Kidney epithelial cell (primary cell): ENCODE measurements at places on chromosomes 7 and 10. TPM values are rescaled to one million over a fixed set of nuclear protein-coding genes. Genes with fewer than 3 reads are reported as not detected.

Gene C10orf105
- not detected in 2 replicates for total RNA-seq

GRCh38 chr7:44139311-44140010, 1.7 kb downstream of the MYL7 start:
- DNase-seq: no peak

Gene CALHM3
- total RNA-seq: not detected in 2 replicates

Gene SLC29A3
- 3.6 TPM in 2 replicates for total RNA-seq

Gene BHLHA15
- 8.1 and 9.7 TPM in 2 replicates for total RNA-seq

DNA sequence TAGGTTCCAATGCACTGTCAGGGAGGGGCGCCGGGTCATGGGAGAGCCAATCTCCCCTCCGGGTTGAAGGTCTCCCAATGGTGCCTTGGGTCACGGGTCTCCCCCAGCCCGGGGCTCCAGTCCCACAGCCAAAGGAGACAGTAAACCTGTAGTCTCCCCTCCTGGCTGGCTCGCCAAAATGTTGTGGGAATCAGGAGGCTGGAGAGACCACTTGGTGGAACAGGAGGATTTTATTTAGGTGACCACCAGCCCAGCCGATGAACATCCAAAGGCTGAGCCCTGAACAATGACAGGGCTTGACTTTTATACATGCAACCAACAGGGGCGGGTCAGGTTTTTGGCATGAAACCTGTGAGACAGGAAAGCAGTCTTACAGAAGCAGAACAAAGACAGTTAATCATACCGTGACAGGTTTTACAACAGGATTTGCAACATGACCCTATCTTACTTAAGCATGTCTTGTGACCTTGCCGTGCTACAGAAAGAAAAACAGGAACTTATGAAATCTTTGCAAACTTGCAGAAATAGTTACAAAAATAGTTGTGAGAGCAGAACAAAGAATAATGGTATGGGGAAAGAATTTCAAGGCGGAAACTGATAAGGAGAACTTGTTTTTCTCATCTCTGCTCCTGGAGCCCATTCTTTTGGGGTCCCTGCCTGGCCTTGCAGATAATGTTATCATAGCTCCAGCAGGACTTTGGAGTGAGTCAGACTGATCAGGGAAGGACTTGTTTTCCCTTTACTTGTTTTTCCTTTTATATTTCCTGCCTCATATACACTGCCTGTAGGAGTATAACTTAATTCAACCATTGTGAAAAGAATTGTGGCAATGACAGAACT, 7.1 kb downstream of the ERV3-1 start:
- no peak for DNase-seq

DNA sequence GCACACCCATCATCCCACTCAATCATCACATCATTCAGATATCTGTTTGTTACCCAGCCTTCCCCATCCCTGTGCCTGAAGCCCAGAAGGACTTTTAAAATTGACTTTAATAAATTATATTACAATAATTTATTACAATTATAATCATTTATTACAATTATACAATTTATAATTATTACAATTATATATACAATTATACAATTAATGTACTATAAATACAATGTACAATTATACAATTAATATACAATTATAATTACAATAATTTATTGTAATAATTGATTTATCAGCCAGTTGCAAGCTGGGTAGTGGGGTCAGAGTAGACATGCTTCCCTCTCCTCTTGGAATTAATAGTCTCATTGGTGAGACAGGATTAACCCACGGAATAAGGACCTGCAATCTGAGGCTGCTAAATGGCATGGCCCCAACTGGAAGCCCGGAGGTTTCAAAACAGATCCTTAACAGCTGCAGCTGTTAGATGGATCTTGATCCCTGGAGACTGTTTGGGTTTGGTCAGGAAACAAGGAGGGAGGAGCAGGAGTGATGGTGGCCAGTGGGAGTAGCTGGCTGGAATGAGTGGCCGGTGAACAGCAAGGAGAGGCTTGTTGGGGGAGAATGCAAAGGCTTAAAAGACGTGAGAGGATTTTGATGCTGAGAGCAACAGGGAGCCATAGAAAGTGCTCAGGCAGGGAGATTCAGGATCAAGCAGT, 402.8 kb upstream of the PODXL start:
- DNase-seq: no peak

DNA sequence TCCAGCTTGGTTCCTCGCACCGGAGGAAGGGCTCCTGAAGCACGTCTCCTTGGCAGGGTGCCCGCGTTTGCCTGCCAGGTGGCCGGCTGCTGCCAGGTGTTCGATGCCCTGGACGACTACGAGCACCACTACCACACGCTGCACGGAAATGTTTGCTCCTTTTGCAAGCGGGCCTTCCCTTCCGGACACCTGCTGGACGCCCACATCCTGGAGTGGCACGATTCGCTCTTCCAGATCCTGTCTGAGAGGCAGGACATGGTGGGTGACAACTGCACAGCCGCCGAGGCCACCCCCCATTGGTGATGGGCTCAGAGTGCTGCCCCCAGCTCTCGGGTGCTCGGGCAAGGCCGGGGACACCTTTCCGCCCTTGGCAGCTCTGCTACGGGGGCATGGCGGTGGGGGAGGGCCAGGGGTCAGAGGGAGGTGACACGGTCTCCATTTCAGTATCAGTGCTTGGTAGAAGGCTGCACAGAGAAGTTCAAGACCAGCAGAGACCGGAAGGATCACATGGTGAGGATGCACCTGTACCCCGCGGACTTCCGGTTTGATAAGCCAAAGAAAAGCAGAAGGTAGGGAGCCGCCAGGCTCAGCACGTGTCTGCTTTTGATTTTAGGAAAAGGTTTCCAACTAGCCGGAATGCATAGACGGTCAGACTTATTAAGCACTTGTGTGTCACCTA, 1.1 kb downstream of the ZNF511 start:
- DNase-seq: no peak

DNA sequence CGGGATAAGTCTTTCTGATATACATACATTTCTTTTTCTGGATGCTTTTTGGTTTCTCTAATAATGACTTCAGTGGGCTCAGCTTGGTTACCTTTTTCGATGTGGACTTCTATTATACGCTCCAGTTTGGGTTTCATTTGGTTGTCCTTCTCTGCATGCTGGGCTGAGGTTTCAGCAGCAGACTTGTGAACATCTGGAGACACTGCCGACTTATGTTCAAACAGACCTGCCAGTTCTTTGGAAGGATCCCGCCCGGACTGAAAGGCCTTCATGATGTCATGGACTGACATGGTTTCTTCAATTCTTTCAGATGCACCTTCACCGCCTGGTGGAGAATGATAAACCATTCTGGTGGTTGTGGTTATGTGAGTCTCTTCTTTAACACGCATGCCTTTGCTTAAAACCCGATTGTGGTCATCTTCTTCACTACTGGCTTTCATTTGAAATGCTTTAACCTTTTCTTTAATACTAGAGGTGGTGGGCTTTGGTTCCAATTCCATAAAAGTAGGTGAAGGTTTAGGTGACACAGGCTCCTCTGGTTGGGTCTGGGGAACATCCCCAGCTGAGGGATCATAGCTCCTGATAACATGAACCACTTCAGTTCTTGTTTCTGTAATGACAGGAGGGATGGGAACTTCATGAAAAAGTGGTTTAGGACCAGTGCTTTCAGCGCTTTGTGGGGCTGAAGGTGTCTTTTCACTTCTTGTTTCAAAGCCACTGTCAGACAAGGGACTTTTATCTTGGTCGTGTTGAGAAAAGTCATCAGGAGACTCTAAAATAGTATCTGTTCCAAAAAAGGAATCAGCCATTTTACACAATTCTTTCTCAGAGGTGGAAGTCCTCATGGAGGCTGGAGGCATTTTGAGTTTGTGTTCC, 167.7 kb upstream of the CCDC6 start:
- no peak for DNase-seq

Gene BUD23
- total RNA-seq: 47.9 and 69.1 TPM in 2 replicates

- peak; percentile 31 for DNase-seq
These were observed 37.7 kb downstream of the AGAP3 start for GRCh38 chr7:151123822-151124464.

DNA sequence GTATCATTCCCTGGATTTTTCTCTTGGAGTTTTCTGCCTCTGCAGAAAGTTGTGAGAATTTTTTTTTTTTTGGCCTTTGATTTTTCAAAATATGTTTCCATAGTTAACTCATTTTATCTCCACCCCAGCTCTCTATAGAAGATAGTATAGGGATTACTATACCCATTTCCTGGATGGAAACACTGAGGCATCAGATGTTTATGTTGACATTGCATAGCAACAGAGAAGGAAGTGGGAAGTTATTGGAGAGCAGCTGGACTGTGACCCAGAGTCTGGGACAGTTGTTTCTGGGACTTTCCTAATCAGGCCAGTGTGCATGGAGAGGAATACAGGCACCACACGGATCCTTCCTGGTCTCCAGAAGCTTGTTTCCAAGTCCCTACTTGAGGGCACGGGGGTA, 158.0 kb downstream of the CDH23 start:
- no peak for DNase-seq

DNA sequence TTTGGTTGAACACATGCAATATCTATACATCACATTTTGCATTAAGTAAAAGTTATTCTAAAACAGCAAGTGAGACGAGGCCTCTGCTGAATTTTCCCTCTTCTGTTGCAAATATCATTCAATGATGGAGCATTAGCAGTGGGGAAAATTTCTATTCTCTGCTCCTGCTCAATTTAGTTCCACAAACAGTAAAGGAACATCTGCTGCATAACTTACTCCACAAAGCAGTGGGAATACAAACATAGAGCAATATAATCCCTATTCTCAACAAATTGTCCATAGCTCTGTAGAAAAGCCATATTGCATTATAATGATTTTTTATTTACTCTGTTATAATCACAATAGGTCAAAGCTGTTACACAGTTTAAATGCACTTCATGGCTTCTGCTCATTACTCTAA, 5.9 kb downstream of the AGR3 start:
- no peak for DNase-seq

Gene SLC16A12
- 0.75 and 0.96 TPM in 2 replicates for total RNA-seq

DNA sequence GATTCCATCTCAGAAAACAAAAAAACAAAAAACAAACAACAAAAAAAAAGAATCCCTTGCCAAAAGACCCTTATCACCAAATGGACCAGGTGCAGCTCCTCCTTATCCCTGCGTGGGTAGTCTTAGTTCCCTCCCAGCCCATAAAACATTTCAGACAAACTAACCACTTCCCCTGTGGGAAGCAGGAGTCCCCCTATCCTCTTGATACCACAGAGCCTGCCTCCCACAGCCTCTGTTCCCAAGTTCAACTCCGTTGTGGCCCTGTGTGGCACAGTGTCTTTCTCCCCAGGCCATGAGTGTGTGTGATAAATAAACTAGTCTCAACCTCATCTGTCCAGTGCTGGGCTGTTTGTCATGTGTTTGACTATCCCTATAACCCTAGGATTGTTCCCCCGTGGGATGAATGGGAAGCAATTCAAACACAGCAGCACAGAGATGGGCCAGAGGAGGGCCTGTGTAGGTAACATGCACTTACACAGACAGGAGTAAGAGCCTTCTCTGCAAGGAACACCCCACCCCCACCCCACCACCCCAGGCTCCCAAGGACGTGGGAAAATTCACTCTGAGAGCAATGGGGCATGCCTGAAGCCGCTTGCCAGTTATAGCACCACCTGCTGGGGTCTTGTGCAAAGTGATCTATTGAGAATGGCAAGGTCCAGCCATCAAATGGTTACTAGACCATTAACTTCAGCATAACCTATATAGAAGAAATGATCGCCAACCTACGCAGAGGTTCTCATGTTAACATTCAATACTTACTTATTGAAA, 147.1 kb upstream of the GHITM start:
- DNase-seq: no peak

Gene ZNF783
- total RNA-seq: 10.4 and 11.3 TPM in 2 replicates

DNA sequence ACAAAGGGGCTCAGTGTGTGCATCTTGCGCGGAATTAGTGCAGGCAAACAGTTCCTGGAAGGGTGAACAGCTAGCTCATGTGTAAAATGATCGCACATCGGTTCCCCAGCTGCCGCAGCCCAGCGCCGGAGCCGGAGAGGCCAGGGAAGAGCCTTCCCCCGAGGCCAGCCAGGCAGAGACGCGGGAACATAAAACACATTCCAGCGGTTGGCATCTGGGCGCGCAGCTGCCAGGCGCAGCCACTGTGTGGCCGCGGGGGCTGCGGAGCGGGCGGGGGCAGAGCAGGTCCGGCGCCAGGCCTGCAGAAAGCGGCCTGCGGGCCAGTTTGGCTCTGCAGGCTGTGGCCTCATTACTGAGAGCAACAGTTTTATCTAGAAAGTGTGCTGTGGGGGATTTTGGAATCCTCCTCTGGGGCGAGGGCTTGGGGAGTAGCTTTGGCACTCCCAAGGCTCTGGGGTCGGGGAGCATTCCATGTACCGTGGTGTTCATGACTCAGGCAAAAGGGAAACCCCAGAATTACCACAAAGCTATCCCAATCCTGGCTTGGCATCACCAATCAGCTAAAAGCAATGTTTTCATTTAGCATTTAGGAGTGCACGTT, 74.3 kb downstream of the SAMD9 start:
- peak; percentile 44 for DNase-seq

Gene ARHGEF35
- total RNA-seq: 9.0 and 11.5 TPM in 2 replicates

DNA sequence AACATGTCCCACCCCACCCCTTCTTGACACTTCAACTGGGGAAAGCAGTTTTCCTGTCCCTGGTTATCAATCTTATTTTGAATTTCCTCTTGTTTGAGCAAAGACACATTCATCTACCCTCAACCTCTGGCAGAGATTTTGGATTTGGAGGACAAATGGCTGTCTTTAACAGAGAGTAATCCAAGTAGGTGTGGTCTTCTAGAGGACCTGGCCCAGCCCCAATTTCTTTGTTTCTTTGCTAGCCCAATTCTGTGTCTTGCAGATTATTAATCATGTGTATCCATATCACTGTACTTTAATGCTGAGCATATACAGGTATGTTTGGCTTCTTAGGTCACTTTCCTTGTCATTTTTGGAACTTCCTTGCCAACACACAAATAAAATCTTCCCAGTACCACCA, 58.8 kb upstream of the ADCY1 start:
- no peak for DNase-seq

GRCh38 chr10:86362129-86362527, 4.5 kb downstream of the GRID1 start:
- DNase-seq: no peak

Gene C10orf95
- 3.2 and 6.9 TPM in 2 replicates for total RNA-seq

Gene SLC18A3
- not detected in 2 replicates for total RNA-seq

Gene NUP205
- total RNA-seq: 58.1 and 64.0 TPM in 2 replicates

DNA sequence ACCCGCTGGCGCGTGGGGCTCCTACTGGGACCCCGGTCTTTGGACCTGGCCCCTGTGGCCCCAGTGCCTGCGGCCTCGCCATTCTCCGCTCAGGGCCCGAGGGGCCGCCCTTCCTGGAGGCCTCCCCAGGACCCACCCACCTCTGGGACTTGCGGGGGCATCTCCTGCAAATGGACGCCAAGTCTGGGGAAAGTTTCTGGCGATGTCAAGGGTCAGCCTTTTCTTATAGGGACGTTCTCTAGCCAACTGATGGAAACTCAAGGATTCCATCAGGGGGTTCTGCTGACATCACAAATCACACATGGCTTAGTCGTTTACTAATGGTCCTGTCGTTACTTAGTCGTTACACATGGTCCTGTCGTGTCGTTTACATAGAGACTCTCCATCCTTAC, 57.7 kb upstream of the RHOBTB1 start:
- DNase-seq: no peak

DNA sequence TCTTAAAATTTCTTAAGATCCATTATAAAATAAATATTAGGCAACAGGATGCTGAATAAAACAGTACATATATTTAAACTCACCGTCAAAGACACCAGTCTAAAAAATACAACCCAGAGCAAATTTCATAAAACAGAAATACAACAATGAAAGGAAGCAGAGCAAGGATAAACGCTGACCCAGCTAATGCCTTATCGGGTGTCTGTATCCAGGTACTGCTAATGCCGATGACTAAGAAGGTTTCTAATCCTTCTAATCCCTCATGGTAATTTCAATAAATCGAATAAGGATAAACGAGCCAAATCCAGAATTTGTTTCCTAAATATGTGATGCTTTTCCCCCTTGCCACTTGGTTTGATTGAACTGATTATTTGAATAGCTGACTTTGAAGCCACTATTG, 1.7 kb downstream of the HYCC1 start:
- no peak for DNase-seq
